ENCODE measurements at places on chromosomes 2 and 18.

- DNase-seq = no peak
These were observed 126.2 kb downstream of the MTCL1 start for GRCh38 chr18:8831531-8831930.

- DNase-seq = no peak
These were observed 72.0 kb downstream of the RIF1 start for GRCh38 chr2:151481744-151482143.

DNA sequence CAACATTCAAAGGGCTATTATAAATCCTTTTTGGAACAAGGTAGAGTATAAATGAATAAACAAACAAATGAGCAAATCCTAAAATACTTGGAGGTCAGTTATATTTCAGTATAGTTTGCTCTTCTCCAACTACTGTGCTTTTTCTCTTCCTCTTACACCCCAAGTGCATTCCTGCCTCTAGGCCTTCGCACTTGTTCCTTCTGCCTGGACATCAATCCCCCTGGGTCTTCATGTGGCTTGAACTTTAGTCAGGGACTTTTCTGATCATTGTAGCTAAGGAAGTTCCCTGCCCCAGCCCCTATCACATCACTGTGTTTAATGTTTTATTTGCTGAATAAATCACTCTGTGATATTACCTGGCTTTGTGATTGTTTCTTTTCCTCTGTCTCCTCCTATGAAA, 418.2 kb upstream of the HNRNPA3 start:
- no peak for DNase-seq

- DNase-seq = no peak
These were observed 207.6 kb downstream of the ANAPC1 start for GRCh38 chr2:111676291-111676822.

GRCh38 chr18:24227977-24228666, 89.3 kb downstream of the CABYR start:
- no peak for DNase-seq

DNA sequence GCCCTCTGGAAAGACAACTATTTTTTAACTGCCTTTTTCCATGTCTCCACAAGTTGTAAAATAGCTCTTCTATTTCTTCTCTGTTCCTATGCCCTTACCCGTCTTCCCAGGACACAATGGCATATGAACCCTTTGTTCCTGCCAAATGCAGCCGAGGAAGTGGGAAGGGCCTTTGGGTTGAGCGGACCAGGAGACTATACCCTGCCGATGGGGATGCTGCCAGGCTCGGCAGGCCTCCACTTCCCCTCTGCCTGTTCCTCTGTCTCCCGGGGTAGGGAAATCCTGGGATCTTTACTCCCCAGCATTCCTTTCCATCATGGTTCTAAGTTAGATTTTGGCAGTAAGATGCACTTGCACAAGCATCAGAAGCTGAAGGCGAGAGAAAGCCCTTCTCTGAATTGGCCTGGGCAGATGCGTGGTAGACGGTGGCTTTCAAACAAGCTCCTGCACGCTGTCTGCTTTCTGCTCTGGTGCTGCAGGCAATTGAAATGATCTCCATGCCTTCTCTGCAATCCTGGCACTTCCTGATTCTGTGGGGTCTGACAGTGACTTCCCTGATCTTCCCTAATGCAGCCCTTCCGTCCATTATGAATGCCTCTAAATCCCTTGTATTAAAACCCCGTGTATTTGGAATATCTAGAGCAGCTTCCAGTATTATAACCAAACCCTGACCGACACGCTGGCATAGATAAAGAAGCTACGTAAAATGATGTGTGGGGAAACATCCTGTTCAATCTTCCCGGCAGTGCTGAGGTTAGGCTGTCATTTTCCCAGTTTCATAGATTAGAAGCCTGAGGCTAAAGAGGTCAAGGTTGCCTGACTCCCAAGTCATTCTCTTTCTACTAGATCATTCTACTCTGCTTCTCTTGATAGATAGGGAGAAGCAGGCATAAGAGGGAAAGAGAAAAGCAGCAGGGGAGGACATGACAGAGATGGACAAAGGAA, 69.8 kb downstream of the MCFD2 start:
- DNase-seq = no peak

- no peak for DNase-seq
These were observed 29.3 kb downstream of the CDH20 start for GRCh38 chr18:61362511-61362910.

GRCh38 chr2:47264143-47264542, 109.0 kb upstream of the STPG4 start:
- no peak for DNase-seq

DNA sequence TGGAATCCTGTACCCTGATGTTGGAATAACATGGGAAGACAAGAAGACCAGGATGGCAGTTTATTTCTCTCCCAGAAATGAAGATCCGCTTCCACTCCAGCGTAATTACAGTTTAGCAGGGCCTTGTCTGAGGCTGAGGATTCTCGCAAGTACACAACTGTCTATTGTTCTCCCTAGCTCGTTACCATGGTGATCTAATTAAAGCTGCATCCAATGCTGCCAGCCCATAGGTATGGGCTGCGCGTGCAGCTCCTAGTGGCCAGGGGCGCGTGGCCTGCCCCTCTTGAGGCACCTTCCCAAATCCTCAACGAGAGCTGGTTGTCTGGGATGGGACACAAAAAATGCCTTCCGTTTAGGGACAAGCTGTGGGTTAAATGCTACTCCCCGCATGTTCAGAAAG, 344.9 kb downstream of the CYRIA start:
- DNase-seq = no peak

GRCh38 chr2:106866641-106867040, 19.3 kb downstream of the ST6GAL2 start:
- no peak for DNase-seq

DNA sequence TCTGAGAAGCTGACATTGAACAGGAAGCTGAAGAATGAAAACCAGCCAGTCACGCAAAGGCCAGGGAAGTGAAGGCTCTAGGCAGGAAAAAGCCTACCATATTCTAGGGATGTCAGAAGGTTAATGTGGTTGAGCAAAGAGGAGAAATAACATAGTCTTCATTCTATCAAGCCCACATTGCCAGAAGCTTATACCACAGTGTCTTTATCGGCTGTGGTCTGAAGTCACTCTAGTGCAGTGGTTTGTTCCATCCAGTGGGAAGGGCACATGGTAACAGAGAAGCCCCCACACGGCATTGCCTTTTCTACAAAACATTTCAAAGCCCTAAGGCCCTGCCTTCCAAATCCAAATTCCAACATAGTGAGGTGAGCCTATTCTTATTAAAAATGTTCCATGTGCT, 311.3 kb downstream of the TNS1 start:
- no peak for DNase-seq

- DNase-seq = peak; percentile 69
These were observed 3.6 kb upstream of the DGKD start for GRCh38 chr2:233350708-233351107.

DNA sequence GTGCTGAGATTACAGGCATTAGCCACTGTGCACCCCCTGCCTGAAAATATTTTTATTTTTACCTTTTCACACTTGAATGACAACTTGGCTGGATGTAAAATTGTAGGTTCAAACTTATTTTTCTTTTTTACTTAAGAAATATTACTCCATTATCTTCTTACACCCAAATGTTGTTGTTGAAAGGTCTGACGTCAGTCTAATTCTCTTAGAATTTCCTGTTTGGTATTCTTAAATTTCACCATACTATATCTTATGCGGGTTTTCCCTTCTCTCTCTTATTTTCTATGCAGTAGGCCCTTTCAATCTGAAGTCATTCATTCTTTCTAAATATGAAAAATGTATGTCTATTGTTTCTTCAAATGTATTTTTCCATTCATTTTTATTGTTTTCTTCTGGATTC, 29.1 kb upstream of the RAB11FIP5 start:
- no peak for DNase-seq

DNA sequence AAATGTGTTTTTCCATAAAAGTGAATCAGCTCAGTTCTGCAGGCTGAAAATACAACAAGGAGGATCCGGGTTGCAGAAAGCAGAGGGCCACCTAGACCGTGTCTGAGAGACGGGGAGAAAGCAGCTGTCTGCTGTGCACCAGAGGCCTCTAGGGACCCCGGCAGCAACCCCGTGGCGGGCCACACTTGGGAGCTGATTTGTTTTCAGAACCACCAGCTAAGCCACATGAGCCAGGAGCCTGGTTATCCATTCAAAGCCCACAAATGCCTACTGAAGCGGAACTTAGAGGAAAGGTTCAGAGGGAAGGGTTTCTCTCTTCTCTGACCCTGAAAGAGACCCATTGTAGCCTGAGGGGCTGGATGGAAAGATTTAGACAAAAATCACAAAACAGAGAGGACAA, 28.4 kb upstream of the ID2 start:
- no peak for DNase-seq

DNA sequence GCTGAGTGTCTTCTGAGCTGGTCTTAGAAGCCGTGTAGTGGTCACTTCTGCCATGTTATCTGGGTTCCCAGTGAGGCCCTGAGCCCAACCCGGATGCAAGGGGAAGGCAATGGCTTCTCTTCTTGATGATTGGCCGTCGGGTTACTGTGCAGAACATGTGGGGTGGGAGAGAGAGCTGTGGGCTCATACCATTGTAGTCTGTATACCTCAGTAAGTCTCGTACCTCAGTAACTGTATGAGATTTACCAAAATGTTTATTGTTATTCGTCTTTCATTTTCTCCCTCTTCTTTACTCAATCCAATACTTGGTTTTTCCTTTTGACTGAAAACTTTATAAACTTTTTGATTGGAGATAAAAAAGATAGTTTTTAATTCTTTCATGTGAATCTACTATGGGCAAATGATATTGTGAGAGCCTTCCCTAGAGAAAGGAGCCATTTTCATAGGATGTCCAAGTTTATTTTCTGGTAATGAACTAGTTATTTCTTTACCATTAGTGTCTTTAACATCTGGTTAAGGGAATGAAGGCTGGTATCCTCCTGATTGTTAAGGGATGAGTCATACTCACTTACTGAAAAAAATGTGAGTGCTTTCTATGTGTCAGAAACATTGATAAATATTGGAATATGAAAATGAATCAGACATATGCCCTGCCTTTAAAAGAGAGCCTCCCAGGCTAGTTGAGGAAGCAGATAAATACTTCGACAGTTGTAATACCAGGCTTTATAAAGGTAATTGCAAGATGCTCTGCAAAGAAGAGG, 129.9 kb downstream of the PRPF40A start:
- no peak for DNase-seq

Data from hematopoietic multipotent progenitor cell treated with erythropoietin and hydrocortisone succinate and interleukin-3 and kit ligand, for 4 days (in vitro differentiated cells).